ENCODE measurements at places on chromosomes 16 and 17.
A peak's percentile ranks its signal among the peaks of the same experiment; 100 is the strongest.

GRCh38 chr17:40022961-40023541 is 7.8 kb downstream of the CSF3 start:
- no peak for DNase-seq

DNA sequence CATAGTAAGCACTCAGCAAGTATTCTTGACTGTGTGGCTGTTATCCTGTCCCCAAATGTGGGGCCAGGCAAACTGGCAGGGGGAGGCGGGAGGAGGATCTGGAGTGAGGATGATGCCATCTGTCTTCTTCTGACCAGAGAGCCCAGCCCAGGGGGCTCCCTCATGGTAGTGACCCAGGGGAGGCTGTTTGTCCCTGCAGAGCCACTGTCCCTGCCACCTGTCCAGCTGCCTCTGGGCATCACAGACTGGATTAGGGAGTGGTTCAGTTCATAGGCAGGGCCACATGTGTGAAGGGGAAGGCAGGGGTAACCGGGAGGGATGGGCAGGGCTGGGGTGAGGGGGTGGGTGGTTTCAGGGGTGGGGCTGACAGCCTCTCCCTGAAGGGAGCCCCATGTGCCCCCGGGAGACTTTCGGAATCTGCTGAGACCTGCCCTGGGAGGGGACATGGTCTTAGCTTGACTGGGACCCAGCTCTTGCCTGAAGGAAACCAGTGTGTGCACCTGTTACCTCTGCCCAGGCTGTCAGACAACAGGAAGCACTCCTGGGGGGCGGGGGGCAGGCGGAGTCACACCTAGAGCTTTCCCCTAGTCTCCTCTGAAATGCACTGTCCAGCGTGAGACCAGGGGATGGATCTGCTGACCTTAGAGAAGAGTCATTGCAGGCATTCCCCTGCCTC is 15.2 kb downstream of the ARHGAP23 start:
- DNase-seq, result no peak

- no peak for DNase-seq
These were observed 13.6 kb upstream of the TMEM220 start for GRCh38 chr17:10743316-10744009.

DNA sequence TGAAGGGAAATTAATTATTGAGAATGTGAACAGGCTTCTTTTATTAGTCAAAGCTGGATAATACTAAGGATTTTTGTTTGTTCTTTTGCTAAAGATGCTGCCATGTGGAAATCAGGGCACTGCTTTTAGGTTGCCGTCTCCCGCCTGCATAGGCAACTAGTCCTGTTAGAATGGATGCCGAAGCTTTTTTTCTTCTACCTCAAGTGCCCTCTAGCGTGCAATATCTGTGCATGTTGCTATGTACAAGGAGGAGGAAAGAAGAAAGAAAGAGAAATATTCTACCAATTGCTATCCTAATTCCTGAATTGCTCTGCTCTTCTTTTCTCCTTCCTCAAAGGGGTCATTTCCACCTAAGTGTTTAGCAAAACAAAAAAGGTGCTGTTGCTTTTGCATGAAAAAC is 5.2 kb upstream of the CDH8 start:
- DNase-seq, result no peak

- no peak for DNase-seq
These were observed 26.3 kb downstream of the ARHGAP23 start for GRCh38 chr17:38454532-38454931.

- DNase-seq, result no peak
These were observed 107.8 kb downstream of the XYLT1 start for GRCh38 chr16:17362946-17363345.

GRCh38 chr16:19265380-19265930 is 20.1 kb upstream of the CLEC19A start:
- no peak for DNase-seq

GRCh38 chr16:11374255-11374654 is 29.0 kb downstream of the RMI2 start:
- DNase-seq, result no peak

DNA sequence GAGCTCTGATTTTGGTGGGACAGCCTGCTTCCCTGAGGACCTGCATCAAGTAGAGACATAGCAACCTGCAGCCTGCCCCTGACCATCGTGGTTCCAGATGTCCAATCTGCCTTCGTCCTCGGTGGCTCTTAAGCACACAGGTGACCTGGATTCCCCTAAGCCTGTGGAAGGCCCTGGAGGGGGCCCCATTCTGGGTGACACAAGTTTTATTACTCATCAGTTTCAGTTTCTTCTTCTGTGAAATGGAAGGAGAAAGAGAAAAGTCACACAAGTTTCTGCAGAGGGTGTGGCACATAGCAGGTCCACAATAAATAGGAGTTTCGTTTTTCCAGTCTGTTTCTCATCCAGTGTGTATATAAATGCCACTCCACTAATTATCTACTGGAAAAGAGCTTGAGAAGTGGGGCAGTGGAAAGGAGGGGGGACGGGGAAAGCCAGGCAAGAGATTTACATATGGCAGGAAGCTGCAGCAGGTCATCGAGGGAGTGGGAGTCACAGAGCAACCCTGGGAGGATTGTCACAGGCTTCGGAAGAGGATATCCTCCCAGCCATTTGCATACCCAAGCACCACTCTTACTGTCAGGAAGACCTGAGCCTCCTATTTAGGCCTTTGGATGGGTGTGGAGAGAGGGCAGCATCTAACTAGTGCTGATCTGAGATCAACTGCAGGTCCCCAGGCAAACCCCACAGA is 10.0 kb upstream of the NOS2 start:
- DNase-seq, result no peak

DNA sequence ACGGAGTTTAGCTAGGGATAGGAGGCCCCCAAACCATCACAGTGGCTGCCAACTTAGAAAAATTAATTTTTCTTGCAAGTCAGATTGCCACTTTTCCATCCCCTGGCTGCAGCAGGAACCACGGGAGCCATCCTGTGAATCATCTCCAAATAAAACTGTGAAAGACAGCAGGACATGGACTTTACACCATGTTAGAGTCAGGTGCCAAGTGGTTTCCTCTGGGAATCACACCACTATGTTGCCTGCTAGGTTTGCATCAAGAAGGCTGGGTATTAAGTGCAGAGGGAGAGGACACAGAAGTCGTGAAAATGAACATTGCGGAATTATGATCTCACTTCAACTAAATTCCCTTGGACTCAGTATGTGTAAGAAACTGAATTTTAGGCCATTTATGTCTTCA is 471.3 kb upstream of the GOT2 start:
- no peak for DNase-seq

DNA sequence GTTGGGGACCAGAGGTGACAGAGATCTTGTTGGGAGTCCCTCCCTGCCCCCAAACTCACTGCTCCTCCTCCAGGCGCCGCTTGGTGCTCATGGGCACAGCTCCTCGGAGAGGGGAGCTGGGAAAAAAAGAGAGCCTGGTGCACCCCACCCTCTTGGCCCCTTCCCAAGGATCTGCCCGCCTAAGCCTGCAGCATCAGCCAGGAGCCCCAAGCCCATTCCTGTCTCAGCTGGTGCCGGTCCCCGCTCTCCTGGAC is 400 bp downstream of the HCFC1R1 start:
- peak; percentile 80 for DNase-seq

- DNase-seq, result no peak
These were observed 30.6 kb downstream of the C16orf74 start for GRCh38 chr16:85720302-85720637.

DNA sequence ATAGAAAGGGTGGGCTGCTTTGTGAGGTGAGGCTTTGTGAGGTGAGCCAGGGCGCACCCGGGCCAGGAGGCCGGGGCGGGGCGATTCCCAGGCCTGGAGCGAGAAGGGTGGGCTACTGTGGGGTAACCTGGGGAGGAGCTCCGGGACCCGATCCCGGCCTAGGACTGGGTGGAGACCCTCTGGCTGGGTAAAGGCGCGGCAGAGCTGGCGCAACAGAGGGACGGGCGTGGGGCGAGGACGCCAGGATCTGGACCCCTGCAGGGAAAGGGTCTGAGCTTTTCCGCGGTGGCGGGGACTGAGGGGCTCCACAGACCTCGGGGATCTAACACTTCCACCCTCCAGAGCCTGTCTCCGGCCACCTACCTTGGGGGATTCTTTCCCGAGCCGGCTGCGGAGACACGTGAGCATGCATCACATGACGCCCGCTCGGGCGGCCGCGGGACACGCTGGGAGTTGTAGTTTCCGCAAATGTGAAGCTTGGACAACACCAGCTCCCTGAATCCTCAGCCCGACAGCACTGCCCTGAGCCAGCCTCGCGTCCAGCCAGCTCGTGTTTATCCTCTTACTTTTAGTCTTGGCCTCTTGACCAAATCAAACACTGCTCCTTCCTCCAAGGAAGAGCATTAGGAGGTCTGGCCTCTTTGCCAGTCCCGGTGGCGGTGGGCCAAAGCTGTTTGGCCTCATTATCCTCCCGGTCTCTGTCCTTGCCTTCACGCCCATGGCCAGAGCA is at the start of gene SLC38A7:
Gene SLC38A7 (minus strand): TSS at position 417 of the 730 bp plus-strand sequence. CDS start 4,644 bp downstream, outside the sequence.
- DNase-seq, result peak; percentile 97

DNA sequence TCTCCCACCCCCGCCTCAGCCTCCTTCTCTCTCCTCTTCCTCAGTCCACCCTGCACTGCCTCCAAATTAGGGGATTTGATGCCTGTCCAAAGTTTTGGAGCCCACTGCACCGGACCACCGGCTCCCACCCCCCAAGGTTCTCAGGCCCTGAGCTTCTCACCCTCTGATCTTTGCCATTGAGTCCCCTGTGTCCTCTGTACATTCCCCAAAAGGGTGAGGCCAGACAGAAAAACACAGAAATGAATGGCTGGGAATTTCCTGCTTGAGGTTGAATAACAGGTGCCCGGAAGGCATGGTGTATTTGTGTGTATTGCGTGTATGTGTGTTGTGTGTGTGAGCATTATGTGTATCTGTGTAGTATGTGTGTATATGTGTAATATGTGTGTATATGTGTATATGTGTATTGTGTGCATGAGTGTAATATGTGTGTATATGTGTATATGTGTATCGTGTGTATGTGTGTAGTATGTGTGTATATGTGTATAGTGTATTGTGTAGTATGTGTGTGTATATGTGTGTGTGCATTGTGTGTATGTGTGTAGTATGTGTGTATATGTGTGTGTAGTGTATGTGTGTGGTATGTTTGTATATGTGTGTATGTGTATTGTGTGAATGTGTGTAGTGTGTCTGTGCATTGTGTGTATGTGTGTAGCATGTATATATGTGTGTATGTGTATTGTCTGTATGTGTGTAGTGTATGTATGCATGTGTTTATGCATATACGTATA is 16.0 kb upstream of the CCL17 start:
- DNase-seq, result peak; percentile 18

DNA sequence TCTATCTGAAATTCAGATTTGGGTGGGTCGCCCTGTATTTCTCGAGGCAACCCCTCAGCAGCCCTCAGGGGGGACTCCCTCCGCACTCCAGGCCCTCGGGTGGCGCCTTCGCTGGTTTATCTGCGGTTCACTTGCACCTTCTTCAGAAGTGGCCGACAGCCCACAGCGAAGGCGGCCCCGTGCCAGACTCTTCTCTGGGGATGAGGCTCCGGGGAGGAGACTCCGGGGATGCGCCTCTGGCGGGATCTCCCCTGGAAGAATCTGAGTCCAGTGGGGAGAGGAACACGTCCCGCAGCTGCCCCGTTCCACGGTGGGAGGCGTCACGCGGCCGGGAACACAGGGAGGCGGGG is 63.9 kb upstream of the DNAJA2 start:
- no peak for DNase-seq

DNA sequence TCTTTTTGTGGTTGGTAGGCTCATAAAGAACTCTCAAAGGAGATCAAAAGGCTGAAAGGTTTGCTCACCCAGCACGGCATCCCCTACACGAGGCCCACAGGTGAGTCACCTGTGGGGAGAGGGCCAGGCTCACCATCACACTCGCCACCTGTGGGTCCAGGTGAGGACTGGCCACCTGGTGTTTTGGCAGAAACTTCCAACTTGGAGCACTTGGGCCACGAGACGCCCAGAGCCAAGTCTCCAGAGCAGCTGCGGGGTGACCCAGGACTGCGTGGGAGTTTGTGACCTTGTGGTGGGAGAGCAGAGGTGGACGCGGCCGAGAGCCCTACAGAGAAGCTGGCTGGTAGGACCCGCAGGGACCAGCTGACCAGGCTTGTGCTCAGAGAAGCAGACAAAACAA is 11.1 kb downstream of the GNPTG start:
- DNase-seq, result no peak

GRCh38 chr17:49998836-49999511 is 4.0 kb upstream of the DLX3 start:
- no peak for DNase-seq

DNA sequence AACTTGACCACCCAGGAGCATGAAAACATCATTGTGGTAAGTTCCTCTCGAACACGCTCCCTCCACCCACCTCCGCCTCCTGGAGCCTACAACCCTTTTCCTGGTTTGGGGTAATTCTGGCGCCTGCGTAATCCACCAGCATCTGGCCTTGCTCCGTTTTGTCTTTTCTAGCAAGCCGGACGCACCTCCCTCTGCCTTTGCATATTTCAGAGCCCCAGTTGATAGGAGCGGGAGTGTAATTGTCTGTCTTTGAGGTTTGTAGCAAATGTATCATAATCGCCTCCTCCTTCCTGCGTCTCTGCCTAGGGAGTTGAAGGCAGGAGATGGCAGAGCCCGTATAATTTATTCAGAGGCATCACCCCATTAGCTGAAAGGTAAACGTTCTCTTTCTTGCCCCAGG is 121.3 kb upstream of the PLCG2 start:
- no peak for DNase-seq

- no peak for DNase-seq
These were observed 43.4 kb downstream of the NEUROD2 start for GRCh38 chr17:39564211-39564848.

GRCh38 chr17:19642373-19642893 is 6.1 kb upstream of the ALDH3A2 start:
- no peak for DNase-seq

- DNase-seq, result no peak
These were observed 12.3 kb downstream of the GPT2 start for GRCh38 chr16:46896314-46896968.

DNA sequence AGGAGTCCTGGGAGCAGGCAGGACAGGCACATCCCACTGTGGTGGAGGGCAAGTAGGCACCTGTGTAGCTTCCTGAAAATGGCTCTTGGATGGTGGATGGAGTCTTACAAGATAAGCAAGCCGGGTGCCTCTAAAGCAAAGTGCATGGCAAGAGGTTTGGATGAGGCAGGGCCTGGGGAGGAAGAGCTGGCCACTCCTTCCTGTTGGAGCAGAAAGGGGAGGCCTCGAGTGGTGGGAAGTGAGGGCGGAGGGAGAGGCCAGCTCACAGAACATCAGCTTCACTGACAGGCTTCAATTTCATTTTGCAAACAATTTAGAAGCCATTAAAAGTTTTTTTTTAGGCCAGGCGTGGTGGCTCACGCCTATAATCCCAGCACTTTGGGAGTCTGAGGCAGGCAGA is 31.0 kb downstream of the CD300A start:
- DNase-seq, result no peak

DNA sequence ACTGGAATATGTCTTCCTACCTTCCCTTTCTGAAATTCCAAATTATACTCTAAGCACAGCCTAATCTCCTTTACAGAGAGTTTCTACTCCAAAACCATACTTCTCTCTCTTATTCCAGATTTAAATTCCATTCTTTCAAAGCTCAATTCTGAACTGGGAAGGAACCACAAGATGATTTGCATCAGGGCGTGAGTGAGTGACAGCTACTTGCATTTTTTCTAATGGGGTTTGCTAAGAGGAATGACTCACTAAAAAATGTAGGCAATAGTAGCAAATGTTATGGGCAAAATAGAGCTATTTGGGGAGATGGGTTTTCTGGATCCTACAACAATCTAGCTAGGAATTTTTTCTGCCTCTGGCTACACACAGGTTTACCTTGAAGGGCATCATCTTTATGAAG is 244.6 kb upstream of the PSMD7 start:
- no peak for DNase-seq
